ENCODE measurements at places on chromosomes 6 and 20. TPM values are rescaled to one million over a fixed set of nuclear protein-coding genes. Genes with fewer than 3 reads are reported as not detected.

Gene TPX2
- total RNA-seq, result 16.5 TPM

Gene ATP6V1G2
- total RNA-seq, result 1.0 TPM

Gene SLC32A1
- not detected for total RNA-seq

Gene LST1
- 32.7 TPM for total RNA-seq

Gene FLRT3
- 124 TPM for total RNA-seq

Gene FAM83C
- not detected for total RNA-seq

Gene BTN1A1
- total RNA-seq, result not detected

Gene MRAP2
- 0.76 TPM for total RNA-seq

Gene RAMACL
- total RNA-seq, result 3.2 TPM

Gene CD40
- total RNA-seq, result 22.3 TPM

Gene GRM1
- 0.10 TPM for total RNA-seq

Gene RBM39
- 242 TPM for total RNA-seq

Gene CDH26
- total RNA-seq, result 6.0 TPM

Gene GGTLC1
- 22.4 TPM for total RNA-seq

Gene CST4
- total RNA-seq, result not detected

Gene C4A
- total RNA-seq, result 95.5 TPM

Gene NCOA7
- total RNA-seq, result 52.8 TPM

Gene SEMG1
- total RNA-seq, result 0.31 TPM

Gene SLC22A2
- not detected for total RNA-seq
